ENCODE measurements at places on chromosomes 6 and 20. TPM values are rescaled to one million over a fixed set of nuclear protein-coding genes. Genes with fewer than 3 reads are reported as not detected.

DNA sequence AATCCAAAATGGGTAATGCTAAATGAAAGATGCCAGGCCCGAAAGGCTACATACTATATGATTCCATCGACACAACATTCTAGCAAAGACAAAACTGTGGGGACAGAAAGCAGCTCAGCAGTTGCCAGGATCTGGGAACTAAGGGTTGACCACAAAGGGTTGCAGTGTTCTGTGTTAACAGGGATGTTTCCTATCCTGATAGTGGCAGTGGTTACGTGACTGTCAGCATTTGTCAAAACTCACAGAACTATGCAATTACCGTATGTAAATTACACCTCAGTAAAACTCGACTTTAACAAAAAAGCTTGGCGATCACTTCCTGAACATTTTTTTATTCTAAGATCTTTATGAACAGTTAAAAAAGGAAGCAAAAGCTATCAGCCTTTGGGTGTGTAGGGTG is 83.9 kb downstream of the BANF2 start:
- DNase-seq = no peak

DNA sequence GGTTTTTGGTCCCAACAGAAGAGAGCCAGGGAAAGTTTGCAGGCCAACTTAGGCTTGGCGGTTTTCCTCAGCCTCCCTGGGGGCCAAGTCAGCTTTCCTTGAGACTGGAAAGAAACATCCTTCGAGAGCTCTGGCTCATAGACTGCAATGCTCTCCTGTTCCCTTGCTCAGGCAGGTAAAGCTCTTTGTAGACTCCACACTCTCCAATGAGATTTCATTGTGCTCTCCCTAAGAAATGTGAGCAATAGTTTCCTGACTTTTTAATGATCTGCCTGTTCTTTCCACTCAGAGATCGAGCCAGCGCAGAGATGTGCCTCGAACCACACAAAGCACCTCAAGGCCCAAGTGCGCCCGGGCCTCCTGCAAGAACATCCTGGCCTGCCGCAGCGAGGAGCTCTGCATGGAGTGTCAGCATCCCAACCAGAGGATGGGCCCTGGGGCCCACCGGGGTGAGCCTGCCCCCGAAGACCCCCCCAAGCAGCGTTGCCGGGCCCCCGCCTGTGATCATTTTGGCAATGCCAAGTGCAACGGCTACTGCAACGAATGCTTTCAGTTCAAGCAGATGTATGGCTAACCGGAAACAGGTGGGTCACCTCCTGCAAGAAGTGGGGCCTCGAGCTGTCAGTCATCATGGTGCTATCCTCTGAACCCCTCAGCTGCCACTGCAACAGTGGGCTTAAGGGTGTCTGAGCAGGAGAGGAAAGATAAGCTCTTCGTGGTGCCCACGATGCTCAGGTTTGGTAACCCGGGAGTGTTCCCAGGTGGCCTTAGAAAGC is 13.9 kb downstream of the TNFAIP3 start:
- no peak for DNase-seq

- DNase-seq = no peak
These were observed 210.7 kb upstream of the CNR1 start for GRCh38 chr6:88376768-88377387.

DNA sequence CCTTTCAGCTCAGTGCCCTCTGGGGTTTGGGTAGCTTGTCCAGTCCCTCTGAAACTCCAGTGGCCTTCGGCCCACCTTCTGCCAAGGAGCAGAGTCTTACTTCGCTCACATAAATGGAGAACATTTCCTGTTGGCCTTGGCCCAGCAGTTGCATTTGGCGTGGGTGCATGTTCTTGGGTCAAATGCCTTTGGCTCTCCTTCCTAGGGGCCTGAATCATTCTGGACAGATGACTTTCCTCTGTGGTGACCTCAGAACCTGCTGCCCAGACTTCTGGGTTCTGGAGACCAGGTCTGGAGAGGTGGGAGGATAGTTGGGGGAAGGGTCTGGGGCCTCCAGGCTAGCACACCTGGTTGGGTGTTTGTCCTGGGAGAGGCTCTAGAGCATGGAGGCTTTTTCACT is 29.3 kb downstream of the BCAS4 start:
- no peak for DNase-seq

GRCh38 chr6:118174071-118174470 is 267.0 kb downstream of the SLC35F1 start:
- DNase-seq = no peak

DNA sequence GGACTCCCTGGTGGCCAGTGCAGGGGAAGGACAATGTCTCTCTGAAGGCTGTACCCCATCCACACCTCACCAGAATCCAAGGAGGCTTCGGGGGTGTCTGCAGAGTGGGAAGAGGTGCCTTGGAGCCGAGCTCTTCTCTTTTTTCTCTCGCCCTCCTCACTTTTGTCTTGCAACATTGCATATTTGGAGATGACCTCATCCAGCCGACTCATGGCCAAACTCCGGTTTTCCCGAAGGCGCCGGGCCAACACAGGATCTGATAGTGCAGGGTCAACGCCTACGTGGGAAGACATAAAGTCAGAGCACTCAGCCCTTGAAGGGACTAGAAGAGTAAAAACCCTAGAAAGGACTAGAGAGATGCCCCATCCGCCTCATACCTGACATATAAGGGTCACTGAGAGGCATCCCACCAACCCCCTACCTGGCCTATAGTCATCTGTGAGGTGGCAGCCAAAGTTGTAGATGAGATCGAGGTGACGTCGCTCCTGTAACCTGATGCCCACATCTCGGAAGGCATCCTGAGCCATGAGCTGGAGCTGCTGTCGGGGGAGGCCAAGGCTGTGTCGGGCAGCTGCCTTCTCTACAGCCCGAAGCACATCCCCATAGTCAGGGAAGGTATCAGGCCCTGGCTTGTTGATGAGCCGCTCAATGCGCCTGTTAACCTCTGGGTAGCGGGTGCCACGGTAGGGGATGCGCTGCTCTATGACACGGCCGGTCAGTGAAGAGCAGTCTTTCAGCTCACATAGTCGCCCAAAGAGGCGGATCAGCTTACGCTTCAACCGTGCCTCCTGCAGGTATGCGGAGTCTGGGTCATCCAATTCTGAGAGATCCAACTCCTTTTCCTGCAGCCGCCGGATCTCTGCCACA is 3.0 kb upstream of the ZBTB22 start:
- DNase-seq = no peak

GRCh38 chr20:25020345-25020744 is 27.8 kb upstream of the APMAP start:
- no peak for DNase-seq

GRCh38 chr20:16580147-16580546 is 6.9 kb upstream of the KIF16B start:
- no peak for DNase-seq

- no peak for DNase-seq
These were observed 17.5 kb downstream of the ATXN1 start for GRCh38 chr6:16743664-16744210.

DNA sequence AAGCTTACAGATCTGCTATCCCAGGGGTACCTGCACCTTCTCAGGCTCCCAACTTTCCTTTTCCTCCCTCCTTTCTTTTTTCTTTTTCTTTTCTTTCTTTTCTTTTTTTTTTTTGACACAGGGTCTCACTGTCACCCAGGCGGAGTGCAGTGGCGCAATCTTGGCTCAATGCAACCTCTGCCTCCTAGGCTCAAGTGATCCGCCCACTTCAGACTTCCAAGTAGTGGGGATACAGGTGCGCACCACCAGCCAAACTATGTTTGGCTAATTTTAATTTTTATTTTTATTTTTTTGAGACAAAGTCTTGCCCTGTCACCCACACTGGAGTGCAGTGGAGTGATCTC is 36.0 kb downstream of the PIM1 start:
- no peak for DNase-seq

- no peak for DNase-seq
These were observed 113.6 kb downstream of the HDGFL1 start for GRCh38 chr6:22682979-22683378.

DNA sequence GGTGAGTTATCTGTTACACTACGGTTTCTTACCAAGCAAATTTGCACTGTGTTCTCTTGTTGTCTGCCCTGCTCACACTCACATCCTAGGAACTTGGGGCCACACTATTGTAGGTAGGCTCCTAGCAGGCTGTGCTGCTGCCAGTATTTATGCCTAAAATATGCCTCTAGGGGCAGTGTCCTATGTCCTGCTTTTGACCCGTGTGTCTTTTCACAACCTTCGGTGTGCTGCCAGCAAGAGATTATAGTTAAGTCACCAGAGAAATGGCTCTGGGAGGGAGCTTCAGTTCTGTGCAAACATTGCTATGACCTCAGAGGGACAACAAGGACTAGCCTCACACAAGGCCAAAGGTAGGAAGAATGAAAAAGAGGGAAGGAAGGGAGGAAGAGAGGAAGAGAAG is 8.9 kb upstream of the TAAR5 start:
- DNase-seq = no peak

- no peak for DNase-seq
These were observed 143.4 kb downstream of the JARID2 start for GRCh38 chr6:15389084-15389764.

DNA sequence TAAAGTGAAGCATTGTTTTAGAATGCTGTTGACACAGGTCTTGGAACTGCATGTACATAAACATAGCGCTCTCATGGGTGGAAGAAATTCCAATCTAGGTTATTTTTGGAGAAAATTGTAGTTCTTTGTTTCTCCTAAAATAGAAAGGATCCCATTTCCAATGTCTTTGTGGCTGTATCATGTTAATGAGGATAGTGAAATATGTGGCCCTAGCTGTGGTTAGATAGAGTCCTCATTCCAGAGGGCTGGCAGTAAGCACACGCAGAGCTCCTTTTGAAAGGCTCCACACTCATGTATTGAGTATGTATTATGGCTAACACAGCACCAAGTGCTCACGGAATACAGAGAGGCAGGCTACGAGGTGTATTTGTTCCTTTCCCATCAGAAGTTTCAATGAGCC is 60.9 kb downstream of the SNRNP48 start:
- DNase-seq = no peak

DNA sequence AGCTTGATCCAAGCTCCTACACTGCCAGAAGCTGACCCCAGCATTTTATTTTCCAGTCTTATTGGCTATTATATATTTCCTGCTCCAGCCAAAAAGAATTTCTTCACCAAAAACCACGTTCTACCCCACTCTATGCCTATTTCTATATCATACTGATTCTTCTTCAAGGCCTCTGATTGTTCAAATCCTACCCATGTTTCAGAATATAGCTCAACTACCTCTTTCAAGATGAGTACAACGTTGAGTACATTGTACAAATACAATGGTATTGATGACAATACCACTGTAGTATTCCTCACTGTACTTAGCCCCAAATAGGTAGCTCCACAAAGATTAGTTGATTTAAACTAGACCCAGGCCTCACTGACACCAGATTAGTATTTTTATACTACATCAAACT is 31.0 kb downstream of the ASCC3 start:
- DNase-seq = no peak

- no peak for DNase-seq
These were observed 88.2 kb downstream of the SAMD3 start for GRCh38 chr6:130134582-130134981.

- DNase-seq = no peak
These were observed 20.7 kb upstream of the ADGB start for GRCh38 chr6:146578054-146578453.

DNA sequence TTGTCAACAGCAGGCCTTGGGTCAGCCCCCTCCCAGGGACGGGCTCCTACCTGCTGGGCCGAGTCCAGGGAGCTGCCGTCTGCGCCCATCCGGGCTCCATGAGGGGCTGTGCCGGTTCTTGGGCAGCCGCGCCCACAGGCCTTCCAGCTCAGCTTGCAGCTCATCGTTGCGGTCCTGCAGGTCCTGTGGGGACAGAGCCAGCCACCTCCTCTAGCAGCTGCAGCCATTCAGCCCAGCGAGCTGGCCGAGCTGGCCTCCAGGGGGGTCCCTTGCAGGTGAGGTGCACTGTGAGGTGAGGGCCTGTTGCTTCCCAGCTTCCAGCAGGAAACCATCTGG is 74.4 kb downstream of the GINS1 start:
- DNase-seq = no peak

LCA5 gene
- total RNA-seq = 2.8 TPM

KCNK17 gene
- 0.39 TPM for total RNA-seq

GLP1R gene
- not detected for total RNA-seq

SLC9A8 gene
- 8.1 TPM for total RNA-seq

RPS6KA2 gene
- total RNA-seq = 55.9 TPM

FAM217A gene
- total RNA-seq = not detected

B3GAT2 gene
- total RNA-seq = not detected

EEF1A2 gene
- 21.5 TPM for total RNA-seq

BPI gene
- not detected for total RNA-seq

SIRPA gene
- total RNA-seq = 40.8 TPM

ARMH2 gene
- total RNA-seq = not detected

Measured in lower leg skin (tissue), 4 donors.